ENCODE measurements at places on chromosomes 6 and 20.

DNA sequence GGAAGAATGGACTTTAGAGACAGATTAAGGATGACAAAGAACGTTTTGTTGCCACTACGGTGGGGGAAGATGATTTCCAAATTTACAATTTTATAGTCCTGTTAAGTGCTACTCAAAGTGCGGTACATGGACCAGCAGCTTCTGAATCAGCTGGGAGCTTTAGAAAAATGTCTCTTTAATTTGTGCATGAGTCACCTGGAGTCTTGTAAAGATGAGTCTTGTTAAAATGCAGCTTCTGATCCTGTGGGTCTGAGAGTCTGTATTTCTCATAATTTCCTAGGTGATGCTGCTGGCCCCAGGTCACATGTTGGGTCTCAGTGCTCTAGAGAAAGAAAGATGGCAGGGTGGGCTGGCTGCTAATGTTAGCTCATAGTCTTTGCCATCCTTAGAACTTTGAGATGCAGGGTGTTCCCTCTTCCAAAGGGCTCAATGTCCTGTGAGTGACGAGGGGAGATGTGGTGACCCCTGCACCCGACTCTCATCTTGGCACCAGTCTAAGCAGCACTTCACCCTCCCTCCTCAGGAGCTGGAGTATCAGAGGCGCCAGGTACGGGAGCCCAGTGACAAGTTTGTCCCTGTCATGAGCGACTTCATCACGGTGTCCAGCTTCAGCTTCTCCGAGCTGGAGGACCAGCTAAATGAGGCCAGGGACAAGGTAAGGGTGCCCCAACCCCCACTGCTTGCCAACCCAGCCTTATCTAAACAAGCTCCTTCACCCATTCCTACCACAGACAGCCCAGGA, 34.5 kb downstream of the MOCS1 start:
- no peak for DNase-seq

- no peak for DNase-seq
These were observed 92.0 kb upstream of the SCP2D1 start for GRCh38 chr20:18721551-18722115.

- DNase-seq = no peak
These were observed 22.2 kb downstream of the TOX2 start for GRCh38 chr20:43936805-43937204.

GRCh38 chr6:20061952-20062351, 150.3 kb downstream of the MBOAT1 start:
- DNase-seq = no peak

GRCh38 chr20:31860390-31861134, 9.8 kb downstream of the DUSP15 start:
- DNase-seq = no peak
